ENCODE measurements at places on chromosomes 16 and 17.

DNA sequence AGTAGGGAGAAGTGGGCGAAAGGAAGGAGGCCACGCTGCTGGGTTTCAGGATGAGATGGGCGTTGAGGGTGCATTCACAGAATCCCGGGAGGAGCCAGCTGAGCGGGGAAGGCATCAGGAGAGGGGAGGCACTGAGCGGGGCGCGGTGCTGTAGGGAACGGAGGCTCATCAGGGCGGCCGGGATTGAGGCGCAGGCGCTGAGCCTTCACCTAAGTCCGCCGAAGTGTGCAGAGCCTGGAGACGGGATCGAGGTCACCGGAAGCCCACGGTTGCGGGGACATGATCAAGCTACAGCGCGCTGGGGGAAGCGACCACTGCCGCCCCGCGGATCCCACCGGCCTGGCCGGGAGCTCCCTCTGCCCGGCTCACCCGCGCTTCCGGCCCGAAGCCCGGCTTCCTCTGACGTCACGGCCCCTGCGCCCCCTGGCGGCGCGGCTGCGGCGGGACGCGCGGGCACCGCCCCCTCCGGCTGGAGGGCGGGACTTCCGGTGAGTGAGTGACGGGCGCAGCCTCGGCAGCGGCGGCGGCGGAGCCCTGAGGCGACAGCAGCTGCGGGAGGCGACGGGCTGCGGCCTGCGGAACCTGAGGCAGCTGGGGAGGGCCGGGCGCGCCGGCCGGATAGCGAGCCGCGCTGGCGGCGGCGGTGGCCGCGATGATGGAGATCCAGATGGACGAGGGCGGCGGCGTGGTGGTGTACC lies at the start of gene MAPK8IP3:
MAPK8IP3 (plus strand) TSS at position 508 of the 698 bp plus-strand sequence; CDS start at position 653, 145 bp downstream.
- DNase-seq = peak; percentile 92

DNA sequence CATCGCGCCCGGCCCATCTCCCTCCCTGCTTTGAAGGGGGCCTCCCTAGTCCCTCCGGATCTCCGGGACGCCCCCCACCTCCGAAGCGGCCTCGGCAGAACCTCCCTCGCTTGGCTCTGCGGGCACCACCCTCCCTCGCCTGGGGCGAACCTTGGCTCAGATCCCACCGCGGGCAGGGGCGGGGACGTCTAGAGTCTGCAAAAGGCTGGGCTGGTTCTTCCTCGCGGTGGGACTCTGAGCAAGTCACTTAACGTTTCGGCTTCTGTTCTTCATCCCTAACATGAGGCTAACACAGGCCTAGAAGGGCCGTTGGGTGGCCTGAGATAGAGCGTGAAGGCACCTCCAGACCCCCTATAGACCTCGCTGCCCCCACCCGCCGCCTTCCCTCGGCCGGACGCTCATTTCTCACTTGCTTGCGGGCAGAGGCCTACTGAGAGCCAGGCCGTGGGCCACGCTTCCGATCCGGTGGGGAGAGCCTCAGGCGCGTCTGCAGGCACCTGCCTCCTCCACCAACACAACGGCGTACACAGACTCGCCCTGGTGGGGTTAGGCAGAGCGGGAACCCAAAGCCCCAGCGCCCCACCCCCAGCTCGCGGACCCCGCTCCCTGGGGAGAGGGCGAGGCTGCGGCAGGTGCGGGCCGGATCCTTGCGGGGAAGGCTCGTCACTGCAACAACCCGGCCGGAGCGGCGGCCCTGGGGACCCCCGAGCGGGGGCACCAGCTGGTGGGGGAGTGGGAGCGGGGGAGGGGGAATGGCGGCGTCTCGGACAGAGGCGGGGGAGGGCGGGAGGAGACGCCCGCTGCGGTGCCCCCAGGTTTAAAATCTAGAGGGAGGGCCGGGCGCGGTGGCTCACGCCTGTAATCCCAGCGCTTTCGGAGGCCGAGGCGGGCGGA lies 5.4 kb downstream of the MYO1C start:
- DNase-seq = peak; percentile 94

GRCh38 chr17:60862482-60862881 lies 184.8 kb downstream of the BCAS3 start:
- no peak for DNase-seq

GRCh38 chr17:15238676-15239422 lies 26.3 kb downstream of the PMP22 start:
- DNase-seq = no peak

DNA sequence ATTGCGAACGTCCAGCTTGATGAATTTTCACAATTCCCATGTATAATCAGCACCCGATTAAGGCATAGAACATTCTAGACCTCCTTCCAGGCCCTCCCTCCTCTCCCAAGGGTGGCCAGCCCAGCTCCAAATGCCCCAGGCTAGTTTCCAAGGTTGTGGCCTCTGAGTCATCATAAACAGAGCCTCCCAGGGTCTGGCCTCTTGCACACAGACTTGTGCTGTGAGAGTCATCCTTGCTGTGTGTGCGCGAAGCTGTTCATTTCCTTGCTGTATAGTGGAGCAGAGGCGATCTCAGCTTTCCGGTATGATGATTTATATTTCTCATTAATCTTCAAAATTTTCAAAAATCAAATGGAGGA lies 20.5 kb upstream of the JPH3 start:
- DNase-seq = peak; percentile 56

DNA sequence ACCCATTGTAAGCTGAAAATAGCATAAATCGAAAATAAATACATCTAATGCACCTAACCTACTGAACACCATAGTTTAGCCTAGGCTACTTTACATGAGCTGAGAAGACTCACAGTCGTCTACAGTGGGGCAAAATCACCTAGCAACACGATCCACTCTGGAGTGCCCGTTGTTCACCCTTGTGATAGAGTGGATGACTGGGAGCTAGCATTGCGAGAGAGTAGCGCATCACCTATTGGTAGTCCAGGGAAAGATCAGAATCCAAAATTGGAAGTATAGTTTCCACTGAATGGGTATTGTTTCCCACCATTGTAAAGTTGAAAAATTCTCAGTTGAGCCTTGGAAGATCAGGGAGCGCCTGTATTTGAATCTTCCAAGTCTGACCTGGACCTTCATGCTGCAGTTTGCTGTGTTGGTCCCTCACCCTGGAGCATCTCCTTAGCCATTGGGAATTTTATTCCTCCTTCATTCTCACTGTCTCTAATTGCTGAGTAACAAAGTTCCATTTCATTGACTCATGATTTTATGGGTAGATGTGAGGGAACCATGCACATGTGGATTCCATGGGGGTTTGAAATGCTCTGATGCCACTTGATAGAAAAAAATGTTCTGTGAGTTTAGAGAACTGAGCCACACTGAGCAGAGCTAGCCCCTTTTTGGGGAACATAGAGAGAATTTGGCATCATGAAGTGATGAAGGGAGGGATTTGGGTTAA lies 19.6 kb downstream of the AKAP1 start:
- DNase-seq = no peak

- DNase-seq = peak; percentile 85
Measured at GRCh38 chr17:28661635-28662526, at the start of the genes SDF2 and SUPT6H. TSS of gene SDF2 (minus strand) at chr17:28661906. CDS start at chr17:28661876, 30 bp downstream. TSS of gene SUPT6H (plus strand) at chr17:28662205. CDS start at chr17:28673402, 11,197 bp downstream.

- no peak for DNase-seq
Measured at GRCh38 chr16:60214311-60214710, 1480.2 kb upstream of the GOT2 start.

DNA sequence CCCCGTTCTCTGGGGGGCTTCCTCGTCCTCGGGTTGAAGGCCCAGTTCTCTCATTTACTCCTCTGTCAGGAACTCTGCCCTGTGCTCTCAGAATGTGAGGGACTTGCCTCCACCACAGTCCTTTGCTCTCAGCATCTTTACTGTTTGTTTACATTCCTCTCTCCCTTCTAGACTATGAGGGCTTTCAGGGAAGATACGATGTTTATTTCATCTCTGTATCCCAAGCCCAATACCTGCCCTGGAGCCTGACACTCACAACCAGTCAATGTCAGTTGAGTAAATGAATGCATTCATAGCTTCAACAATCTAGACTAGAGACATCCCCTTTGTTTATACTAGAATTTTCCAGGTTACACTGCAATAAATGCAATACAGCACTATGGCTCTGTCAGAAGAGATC lies 409.6 kb upstream of the CDH11 start:
- no peak for DNase-seq

DNA sequence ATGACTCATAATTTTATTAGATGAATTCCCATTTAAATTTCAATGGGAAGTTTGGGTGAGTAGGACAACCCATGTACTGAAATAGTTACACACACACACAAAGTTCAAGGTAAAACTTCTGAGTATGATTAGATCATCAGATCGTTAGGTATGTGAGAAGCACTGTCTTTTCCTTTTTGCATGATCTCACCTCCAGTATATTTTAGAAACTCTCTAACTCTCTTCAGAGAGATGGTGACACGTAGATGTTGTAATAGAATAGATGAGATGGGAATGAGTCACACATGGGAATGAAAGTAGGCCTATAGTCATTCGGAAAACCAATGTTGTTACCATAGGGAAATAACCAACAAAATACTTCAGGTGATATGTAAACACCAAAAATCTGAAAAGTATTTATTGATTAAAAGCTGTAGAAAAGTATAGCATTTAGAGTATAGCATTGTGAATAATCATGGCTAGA lies 22.2 kb downstream of the KRT23 start:
- no peak for DNase-seq

DNA sequence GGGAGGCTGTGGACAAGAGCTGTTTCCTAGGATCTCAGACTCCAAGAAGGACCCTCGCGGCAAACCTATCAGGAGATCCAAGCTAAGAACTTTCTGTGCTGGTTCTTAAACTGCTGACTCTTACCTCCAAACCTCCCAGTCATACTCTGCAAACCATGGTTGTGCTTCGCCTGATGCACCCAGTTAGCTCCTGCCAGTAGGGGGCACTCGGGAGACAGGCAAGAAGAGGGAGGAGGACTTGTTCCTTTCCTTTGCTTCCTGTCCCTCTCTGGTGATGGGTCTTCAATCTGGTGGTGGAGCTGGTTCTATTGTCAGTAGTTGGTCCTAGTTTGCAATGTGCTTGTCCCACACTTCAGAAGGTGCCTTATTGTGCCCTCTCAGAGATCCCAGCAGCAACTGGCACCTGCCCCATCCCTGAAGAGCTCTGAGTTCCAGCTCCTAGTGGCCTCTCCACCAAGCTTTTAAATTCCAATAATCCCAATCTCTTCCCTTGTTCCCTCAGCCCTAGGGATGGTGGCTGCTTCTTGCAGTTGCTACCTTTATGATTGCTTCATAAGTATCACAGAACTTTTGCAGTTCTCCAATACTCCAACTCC lies 113.5 kb upstream of the RPL38 start:
- DNase-seq = no peak

DNA sequence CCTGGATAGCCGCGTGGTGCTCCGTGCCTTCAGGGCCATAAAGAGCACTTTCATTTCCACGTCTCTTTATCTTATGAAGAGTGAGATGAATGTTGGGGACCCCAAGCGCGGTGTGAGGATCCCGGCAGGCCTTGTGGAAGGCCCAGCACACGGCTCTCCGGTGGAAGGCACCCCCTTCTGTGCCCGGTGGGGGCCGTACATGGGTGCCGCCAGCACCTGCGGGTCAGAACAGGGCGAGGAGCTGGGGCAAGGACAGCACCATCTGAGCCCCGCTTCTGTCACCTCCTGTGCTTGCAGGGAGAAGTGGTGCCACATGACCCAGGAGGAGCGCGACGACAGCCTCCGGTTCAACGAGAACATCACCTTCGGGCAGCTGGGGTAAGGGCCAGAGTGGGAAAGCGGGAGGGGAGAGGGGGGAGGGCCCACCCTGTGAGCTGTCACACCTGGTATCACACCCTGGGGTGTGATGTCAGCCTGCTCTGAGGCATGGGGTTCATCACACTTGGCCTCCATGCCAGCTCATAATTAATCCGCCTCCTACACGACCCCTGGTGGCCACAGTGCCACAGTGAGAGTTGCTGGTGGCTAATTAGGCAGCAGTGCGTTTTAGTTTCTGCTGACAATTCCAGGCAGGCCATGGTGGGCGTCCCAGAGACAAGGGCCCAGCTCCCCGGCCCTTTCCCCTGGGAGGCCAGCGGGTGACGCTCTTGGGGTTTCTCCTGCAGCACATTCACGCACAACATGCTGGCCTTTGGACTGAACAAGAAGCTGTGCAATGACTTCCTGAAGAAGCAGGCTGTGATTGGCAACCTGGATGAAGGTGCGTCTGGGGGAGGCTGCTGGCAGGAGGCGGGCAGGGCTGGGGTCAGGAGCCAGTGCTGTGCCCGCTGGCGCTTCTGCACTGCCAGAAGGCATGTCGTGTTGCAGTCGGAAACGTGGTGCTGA lies 25.7 kb downstream of the CIBAR2 start:
- DNase-seq = peak; percentile 75

- DNase-seq = no peak
Measured at GRCh38 chr16:84109598-84110335, 7.0 kb downstream of the MBTPS1 start.

GRCh38 chr17:68197091-68197996 lies 50.5 kb upstream of the AMZ2 start:
- no peak for DNase-seq

GRCh38 chr17:79159471-79159870 lies 84.8 kb downstream of the ENGASE start:
- no peak for DNase-seq

DNA sequence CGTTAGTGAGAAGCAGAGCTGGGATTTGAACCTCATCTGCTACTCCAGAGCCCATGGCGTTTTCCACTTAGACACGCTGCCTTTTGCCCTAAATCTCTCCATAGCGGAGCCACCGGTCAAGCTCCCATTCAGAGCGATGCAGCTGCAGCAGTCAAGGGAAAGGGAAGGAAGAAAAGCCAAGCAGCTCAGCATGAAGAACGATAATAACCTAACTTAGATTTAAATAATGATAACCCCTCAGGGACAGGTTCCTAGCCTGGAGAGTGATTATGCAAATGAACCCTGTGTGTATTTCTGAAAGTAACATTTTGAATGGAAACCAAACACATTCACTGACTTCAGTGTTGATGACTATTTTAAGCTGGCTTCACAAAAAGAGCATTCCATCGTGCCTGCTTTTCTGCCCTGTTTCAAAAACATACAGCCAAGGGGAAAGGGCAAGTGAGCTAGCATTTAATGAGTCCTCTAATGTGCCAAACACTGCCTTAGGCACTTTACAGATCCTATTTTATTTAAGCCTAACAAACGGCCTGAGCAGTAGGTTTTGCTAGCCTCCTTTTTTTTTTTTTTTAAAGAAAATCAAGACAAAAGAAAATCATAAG lies 798.3 kb downstream of the CDH8 start:
- no peak for DNase-seq

GRCh38 chr16:54697677-54698076 lies 233.0 kb upstream of the IRX5 start:
- no peak for DNase-seq

Measured in breast epithelium (tissue), 4 donors.